ENCODE measurements at places on chromosomes 1 and 21. TPM values are rescaled to one million over a fixed set of nuclear protein-coding genes. Genes with fewer than 3 reads are reported as not detected.

DNA sequence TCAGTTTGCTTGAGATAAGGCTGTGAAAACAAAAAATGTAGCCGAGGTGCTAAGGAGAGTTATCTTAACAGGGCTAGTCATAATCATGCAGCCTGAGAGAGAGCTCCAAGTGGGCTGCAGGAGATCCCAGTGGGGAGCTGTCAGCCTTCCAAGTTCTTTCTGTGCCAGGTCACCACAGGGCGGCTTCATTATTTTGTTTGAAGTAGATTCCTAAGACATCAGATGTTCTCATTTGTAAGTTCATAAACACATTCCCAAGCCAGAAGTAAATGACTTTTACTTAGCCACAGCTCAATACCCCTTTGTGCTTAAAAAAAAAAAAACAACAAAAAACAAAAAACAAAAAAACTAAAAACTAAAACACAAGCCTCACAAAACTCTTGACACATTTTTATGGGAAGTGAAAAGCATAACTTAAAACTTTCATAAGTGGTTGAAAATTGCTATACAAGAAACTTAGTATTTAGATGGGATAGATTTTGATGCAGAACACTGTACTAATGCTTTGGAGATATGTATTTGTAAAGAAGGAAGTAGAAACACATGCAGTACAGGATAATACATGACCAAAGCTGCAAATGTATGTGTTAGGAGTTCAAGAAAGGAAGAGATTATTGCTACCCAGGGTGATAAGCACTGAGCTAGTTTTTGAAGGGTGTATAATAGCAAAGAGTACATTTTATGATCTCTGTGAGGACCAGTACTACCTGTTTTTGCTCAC, 8.6 kb downstream of the CDC14A start:
- no peak for DNase-seq

GRCh38 chr1:59018860-59019259, 235.0 kb upstream of the JUN start:
- DNase-seq: no peak

DNA sequence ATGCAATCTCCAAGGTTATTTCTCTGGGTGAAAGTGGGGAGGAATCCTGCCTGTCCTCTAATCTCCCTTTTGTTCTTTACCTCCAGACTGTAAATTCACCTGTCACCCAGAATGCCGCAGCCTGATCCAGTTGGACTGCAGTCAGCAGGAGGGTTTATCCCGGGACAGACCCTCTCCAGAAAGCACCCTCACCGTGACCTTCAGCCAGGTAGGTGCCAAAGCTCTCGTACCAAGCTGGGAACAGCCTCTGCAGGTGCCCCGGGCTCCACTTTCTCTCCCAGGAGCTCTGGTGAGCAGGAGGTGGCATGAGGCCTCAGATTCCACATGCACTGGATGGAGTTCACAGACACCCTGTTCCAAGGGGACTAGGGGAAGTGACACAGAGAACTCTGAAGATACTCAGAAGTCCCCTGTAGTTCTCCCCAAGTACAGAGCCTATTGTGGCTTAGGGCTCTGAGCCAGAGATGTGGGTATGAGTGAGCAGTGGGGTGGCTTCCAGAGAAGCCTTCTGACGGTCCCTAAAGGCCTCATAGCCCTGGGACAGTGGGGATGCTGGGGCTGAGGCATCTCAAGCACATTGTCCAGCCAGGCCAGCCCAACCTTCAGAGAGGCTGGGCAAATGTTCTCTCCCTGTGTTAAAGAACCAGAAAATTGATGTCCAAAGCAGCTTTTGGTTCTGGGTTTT, 30.9 kb downstream of the RASSF5 start:
- DNase-seq: no peak

GRCh38 chr1:21261551-21262292, 28.5 kb downstream of the ECE1 start:
- peak; percentile 69 for DNase-seq

GRCh38 chr1:30604801-30605440, 118.5 kb downstream of the MATN1 start:
- DNase-seq: no peak

DNA sequence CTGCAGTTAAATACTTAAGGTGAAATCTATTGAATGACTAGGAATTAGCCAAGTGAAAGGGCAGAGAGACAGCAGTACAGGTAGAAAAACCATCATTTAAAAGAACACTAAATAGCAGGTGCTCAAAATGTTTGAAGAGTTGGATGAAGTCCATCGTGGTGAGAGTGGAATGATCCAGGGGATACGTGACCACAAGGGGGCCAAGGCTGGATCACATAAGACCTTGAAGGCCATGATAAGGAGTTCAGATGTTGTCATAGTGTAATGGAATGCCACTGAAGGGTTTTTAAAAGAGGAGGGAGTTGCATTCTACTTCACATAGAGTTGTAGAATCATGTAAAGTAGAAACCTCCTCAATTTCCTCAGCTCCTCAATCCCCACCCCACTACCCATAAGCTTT, 34.8 kb upstream of the HOOK1 start:
- DNase-seq: peak; percentile 7

- no peak for DNase-seq
Observed at GRCh38 chr1:172966844-172967540, 83.7 kb downstream of the TNFSF18 start.

DNA sequence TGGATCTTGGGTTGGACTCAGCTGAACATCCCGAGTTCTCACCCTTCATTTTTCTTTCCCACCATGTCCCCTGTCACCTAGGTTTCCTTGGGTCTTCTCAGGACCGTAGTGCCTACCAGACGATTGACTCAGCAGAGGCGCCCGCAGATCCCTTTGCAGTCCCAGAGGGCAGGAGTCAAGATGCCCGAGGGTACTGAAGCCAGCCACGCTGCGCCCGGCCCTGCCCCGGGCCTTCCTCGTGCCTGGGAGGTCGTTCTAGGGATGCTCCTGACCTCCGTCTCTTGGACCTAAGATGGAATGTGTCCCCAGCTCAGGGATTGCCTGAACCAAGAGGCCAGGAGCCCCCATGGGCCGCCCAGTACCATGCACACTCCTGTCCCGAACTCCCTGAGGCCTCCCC, 12.0 kb upstream of the C1orf167 start:
- DNase-seq: no peak

- DNase-seq: no peak
Observed at GRCh38 chr1:29920316-29920715, 684.0 kb downstream of the PTPRU start.

DNA sequence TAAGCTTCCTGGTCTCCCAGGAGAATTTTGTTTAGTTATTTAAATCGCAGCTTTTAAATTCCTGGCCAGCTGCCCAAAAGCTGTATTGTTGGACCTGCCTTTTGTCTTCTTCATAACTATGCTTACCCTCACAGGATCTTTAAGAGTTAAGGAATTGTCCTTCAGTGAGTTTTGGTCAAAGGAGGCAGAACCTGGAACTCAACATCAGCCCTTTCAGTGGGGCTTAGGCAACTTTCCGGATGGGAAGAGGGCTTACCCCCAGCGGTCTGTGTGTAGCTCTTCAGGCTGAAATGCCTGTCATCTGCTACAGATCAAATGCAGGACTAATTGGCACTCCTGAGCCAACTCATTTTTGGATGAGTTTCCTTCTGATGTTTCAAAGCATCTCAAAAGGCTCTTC, 402.6 kb downstream of the SIPA1L2 start:
- DNase-seq: no peak

DNA sequence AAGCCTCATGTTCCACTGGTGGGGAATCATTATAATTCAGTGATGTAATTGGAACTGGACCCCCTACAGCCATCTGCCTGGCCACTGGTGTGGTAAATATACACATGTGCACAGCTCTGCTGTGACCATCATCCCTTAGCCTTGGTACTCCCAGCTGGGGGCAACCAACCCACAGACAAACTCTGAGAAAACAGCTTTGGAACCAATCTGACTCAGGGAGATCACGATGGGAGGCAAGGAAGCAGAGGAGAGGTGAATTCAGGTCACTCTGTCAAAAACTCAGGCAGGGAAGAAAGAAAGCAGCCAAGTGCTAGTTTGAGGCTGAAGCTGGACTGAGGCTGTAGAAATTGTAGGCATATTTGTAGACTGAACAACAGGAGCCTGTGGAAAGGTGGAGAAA, 197.8 kb upstream of the GALNT2 start:
- DNase-seq: no peak

DNA sequence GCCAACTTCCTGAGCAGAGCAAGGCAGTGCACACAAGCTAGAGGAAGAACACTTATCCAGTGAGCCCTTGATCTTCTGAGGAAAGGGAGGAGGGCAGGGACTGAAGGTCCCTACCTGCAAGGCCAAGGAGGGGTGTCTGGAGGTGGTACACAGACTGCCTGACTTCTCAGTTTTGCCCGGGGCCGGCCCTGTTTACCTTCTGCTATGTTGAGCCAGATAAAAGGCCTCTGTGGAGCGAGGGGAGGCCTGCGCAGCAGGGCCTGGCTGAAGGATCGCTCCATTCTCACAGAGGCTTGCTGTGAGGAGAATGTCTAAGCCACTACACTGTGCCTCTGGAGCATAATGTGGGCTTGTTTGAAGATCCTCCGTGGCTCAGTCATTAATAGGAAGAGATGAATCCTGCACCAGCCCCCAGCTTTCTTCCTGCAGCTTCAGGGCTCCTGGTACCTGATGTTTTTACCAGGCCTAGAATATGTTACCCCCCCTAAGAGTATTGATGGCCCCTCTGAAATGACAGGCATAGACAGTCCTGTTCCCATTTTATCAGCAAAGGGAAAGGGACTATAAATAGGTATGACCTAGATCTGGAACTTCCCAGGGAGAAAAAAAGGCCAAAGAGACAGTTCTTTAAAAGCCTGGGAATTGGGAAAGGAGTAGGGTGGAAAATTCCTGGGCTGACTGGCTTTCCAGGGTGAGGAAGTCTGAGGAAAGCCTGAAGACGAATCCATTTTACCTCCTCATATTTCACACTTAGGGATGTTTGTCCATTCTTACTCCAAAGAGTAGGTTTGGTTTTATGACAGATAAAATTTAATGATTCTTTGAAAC, 4.7 kb downstream of the POGK start:
- no peak for DNase-seq

GRCh38 chr1:162676087-162676486, 43.8 kb downstream of the DDR2 start:
- DNase-seq: no peak

DNA sequence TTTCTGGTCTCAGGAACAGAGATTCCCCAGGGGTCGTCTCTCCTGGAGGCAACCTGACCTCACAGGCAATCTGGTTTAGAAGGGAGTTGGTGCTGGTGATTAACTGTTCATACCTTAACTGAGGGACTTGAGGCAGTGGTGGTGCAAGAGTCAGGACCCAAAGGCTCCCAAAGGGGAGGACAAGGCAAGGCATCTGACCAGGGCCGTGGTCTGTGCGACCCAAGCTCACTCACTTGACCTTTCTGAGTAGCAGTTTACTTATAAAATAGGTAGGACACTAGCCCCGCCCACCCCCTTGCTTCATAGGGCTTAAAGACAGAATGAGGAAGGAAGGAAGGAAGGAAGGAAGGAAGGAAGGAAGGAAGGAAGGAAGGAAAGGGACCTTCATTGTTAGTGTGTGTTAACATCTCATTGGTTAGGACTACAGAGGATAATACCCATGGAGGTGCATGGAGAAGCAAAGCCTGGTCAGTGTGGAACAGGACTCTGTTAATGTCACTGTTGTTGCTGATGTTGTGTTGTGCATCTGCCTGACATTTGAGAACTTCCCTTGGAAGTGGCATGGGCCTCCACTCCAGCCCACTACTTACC, 4.6 kb upstream of the KCNA2 start:
- DNase-seq: no peak

DNA sequence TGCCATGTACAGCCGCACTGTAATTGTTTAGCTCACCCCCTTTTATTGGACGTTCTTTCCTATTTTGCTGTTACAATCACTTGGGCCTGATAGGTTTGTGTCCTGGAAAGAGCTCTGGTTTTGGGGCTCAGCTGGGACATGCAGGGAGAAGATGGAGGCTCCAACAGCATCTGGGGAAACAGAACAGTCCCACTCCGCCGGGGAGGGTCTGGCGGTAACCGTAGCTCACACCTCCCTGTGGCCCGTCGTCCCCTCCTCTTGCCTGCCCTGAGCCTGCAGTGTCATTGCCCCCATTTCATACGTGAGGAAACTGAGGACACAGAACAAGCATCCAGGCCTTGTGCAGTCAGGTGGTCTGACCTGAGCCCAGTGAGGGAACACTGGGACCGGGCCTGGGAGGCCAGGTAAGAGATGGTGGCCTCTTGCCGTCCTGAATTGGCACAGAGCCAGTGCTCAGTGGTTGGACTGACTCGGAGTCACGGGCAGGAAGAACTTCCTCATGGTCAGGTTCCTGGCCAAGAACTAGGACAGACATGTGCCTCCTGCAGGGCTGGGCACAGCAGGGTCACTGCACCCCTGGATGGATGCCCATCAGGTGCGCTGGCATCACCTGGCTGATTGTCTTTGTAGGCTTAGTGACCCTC, 41.8 kb downstream of the S100B start:
- no peak for DNase-seq

DNA sequence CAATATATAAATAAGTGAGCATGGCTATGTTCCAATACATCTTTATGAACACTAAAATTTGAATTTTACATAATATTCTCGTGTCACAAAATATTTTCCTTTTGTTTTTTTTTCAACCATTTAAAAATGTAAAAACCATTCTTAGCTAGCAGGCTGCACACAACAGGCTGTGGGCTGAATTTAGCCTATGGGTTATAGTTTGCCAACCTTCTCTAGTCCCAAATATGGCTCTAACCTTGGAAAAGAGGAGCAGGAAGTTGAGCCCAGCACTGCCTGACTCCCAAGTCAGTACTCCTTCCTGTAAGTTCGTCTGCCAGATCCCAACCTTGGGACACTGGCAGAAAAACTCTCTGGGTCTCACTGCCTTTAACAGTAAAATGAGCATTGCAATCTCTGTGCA, 13.4 kb downstream of the C1QB start:
- no peak for DNase-seq

GRCh38 chr21:34693192-34693810, 24.5 kb downstream of the CLIC6 start:
- DNase-seq: peak; percentile 49

GRCh38 chr1:45913183-45913683, 109.8 kb downstream of the MAST2 start:
- no peak for DNase-seq

- DNase-seq: no peak
Observed at GRCh38 chr1:25806418-25806817, 6.4 kb downstream of the SELENON start.

- DNase-seq: no peak
Observed at GRCh38 chr1:115461526-115461925, 123.5 kb upstream of the NGF start.

GRCh38 chr1:33188572-33189275, 6.9 kb upstream of the TRIM62 start:
- no peak for DNase-seq

DNA sequence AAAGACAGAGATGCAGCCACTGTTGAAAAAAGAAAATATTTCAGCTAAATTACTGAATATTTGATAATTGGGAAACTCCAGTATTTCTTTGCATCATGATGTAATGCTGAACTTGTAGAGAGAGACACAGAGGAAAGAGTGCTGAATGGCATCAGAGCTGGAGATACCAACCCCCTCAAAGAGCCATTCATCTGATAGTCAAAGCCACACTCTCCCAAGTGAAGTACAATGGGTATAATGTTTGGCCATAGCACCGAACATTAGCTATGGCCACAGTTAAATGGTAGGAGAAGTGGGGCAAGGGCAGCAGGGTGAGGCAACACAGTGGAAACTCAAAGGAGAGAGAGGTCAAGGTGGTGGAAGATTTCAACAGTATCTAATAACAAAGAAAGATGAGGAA, 107.5 kb upstream of the TNFSF4 start:
- no peak for DNase-seq

GRCh38 chr1:14544319-14544718, 54.2 kb upstream of the KAZN start:
- no peak for DNase-seq

The ITGB2 gene
- 0.42 TPM for total RNA-seq

The FAM163A gene
- not detected for total RNA-seq

The TFF2 gene
- not detected for total RNA-seq

The SPATA45 gene
- total RNA-seq: 0.80 TPM

The S100B gene
- total RNA-seq: not detected

The IGSF21 gene
- not detected for total RNA-seq

The TNFSF18 gene
- total RNA-seq: not detected

Data from Calu3 (cell line).